Muscle of arm (tissue), 14 donors: ENCODE measurements at places on chromosomes 12 and 14. TPM values are rescaled to one million over a fixed set of nuclear protein-coding genes. Genes with fewer than 3 reads are reported as not detected.

DNA sequence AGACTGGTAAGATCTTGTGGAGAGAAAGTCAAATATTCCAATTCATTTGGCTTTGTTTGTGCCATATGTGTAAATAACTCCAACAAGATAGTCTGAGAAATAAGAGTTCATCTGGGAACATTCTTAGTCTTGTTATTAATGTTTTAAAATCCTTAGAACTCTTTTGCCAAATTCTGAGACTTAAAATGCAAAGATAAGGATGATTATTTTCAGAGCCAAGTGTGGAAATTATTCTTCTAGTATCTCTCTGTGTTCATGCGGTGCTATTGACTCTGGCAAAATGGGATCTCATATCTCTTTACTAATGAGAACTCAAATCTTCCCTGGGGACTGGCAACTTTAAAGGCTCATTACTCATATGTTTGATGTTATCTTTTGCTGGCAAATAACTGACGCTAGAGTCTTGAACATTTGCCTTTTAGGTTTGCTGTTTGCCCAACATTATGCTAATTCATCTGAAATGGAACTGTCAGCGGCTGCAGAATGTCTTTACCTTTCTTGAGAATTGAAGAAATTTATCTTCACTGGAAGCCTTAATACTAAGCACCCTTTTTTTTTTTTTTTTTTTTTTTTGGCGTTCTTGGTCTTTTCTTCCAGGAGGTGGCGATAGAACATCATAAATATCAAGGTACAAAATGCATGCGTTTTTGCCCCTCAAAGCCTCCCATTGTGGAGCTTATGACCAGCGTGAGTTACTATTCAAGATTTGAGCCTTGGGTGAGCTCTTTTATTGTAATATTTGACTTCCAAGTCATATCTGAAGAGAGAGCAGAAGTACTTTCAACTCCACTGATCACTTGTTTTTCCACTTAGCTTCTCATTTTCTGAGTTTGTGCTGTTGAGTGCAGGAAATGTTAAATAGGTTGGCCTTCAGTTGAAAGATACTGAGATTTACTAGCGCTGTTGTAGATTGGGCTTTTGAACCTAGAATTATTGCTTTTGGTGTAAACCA is 86.5 kb downstream of the CAND1 start:
- DNase-seq: peak; percentile 64

- DNase-seq: no peak
Measured at GRCh38 chr14:90534091-90534837, 137.4 kb downstream of the CALM1 start.

DNA sequence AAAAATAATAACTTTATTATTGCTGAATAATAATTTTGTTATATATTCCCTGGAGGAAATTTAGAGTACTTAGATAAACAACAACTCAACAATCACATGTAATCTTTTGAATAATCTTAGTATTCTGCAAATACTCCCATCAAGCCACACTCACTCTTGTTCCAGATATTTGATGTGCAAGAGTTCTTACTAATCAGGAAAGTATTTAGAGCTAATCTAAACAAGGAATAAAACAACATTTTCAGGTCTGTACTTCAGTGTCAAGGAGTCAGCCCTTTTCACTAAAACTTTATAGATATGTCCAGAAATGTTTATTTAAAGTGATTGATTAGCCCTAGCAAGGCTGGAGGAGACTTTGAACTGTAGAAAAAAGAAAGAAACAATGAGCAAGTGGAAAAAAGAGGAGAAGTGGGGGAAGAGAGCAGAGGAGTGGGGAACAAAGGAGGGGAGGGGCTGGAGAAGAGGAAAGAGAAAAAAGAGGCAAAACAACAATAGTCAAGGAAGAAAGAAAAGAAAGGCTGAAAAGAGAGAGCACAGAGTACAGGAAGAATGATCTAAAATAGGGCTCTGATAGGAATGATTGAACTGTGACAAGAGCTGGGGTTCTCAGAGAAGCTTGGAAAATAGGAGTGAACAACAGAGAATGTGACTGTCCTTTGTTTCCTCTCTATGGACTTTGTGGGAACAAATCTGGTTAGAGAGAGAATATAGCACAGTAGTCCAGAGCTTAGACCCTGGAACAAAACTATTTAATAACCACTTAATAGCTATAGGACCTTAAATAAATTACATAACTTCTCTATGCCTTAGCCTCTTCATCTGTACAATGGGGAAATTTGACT is 238.7 kb downstream of the AKAP6 start:
- no peak for DNase-seq

- DNase-seq: no peak
Measured at GRCh38 chr12:28955491-28955890, 193.6 kb upstream of the FAR2 start.

DNA sequence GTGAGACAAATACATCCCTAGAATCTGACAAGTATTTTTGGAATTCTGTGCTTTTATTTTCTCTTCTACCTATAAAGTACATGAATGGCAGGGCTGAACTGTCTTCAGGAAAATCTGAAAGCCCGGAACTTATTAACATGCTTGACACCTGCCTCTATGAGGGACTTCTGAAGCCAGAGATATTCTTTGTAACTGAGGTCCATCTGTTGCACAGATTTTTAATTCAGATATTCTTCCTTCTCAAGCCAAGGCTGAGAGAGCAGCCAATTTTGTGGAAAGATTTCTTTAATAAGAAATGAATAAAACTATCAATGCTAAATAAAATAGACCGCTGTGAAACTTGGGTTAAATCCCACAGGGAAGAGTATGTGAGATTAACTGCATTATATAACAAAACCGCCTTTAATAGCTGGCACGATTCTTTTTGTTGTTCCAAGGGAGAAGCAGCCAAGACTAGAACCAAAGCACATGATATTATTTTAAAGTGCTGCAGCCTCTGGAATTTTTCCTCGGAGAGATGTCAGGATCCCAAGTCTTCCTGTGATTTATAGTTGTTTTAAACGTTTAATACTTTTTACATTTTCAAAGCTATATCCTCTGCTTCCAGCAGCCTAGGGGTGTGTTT is 148.9 kb downstream of the CRADD start:
- DNase-seq: peak; percentile 84

Gene RNASE7
- not detected for polyA plus RNA-seq

Gene POTEG
- polyA plus RNA-seq: not detected
